ENCODE measurements at places on chromosomes 5 and 9.

GRCh38 chr5:143573568-143574170 is 170.2 kb upstream of the NR3C1 start:
- DNase-seq, result no peak

GRCh38 chr5:58406394-58406793 is 53.5 kb downstream of the PLK2 start:
- no peak for DNase-seq

DNA sequence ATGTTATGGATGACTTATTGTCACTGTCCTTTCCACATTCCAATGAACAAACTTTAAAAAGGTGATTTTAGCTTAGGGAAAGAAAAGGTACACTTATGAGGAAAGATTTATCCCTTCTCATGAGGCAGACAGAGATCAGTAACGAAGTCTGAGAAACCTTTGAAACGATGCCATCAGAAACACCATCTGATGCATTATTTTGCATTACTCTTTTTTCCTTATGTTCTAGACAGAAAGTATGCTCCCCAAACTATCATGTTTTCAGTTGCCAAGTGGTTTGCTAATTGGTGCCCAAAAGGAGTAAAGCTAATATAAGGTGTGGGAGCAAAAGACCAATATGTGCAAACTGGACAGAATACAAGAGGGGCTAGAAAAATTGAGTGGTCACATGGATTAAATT is 397.7 kb upstream of the RIOK2 start:
- no peak for DNase-seq

DNA sequence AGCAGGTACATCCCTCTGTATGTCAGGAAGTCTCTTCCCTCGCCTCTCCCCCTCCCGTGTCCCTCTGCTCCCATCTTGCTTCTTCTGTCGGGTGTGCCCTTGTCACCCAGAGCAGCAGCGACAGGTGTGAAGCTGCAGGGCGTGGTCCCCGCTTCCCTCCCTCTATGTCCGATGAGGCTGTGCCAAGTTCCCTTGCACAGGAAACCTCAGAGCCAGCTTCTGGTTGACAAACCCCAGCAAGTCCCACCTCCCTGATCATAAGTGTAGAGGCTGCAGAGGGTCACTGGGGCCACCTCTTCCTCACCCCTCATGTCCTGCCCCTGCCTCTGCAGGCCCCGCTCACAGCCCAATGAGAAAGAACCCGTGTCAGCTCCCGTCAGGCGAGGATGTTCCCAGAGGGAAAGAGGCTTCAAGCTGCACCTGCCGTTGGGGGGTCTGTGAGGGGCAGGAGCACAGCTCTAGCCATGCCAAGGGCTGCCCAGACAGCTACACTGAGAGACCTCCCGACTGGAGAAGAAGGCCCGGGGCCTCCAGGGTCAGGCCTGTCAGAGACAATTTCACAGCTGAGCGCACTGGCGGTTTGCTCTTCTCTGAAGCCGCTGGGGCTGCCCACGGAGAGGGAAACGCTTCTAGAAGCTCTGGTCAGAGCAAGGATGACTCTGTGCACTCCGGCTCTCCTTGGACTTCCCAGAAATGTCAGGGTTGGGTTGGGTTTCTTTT is 73.3 kb downstream of the AK8 start:
- no peak for DNase-seq

DNA sequence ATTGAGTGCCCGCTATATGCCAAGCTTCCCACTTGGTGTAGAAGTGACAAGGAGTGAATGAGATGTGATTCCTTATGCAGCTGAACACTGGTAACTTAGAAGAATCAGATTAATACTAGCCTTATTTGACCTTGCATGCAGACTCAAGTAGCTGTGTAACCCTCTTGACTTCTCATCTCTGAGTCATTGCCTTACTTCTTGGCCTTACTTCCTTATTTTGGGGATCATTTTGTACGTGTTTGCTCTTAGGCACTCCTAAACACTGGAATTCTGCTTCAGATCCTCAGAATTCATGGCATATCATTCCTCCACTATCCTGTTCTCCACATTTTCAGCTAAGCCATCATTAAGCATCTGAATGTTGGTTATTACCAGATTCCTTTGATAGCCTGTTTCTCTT is 948.9 kb upstream of the ARRDC3 start:
- DNase-seq, result no peak

DNA sequence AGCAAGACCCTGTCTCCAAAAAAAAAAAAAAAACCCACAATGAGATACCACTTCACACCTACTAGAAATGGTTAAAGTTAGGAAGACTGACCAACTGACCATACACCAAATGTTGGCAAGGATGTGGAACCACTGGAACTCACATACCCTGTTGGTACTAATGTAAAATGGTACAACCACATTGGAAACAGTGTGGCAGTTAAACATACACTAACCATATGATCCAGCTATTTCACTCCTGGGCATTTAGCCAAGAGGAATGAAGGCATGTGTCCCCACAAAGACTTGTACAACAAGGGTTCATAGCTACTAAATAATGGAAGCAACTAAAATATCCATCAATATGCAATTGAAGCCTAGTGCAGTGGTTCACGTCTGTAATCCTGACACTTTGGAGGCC is 21.3 kb downstream of the NAIF1 start:
- no peak for DNase-seq

DNA sequence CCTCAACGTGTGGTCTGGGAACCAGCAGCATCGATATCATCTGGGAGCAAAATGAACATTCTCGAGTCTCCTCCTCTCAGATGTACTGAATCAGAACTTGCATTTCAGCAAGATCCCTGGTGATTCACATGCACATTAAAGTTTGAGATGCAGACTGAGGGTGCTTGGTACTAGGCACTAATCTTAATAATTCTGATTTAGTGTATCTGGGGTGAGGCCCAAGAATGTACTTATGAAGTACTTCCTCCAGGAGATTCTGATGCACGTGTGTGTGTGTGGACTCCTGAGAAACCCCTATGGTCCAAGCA is 56.2 kb upstream of the EQTN start:
- no peak for DNase-seq

GRCh38 chr5:21573416-21574314 is 1279.5 kb downstream of the CDH12 start:
- no peak for DNase-seq

GRCh38 chr5:158458086-158458485 is 599.1 kb upstream of the CLINT1 start:
- DNase-seq, result no peak

Data from stimulated activated CD8-positive, alpha-beta memory T cell treated with anti-CD3 and anti-CD28 coated beads, Interleukin-4, amount 100 ng/mL, for 48 hours (primary cell).